ENCODE measurements at places on chromosomes 6 and 20. TPM values are rescaled to one million over a fixed set of nuclear protein-coding genes. Genes with fewer than 3 reads are reported as not detected.

The SAYSD1 gene
- total RNA-seq: 11.3 TPM

The MICB gene
- 4.7 TPM for total RNA-seq

The CAGE1 gene
- not detected for total RNA-seq

The MAK gene
- total RNA-seq: under 0.01 TPM

The AK9 gene
- 3.2 TPM for total RNA-seq
